ENCODE measurements at places on chromosomes 5 and 9.

DNA sequence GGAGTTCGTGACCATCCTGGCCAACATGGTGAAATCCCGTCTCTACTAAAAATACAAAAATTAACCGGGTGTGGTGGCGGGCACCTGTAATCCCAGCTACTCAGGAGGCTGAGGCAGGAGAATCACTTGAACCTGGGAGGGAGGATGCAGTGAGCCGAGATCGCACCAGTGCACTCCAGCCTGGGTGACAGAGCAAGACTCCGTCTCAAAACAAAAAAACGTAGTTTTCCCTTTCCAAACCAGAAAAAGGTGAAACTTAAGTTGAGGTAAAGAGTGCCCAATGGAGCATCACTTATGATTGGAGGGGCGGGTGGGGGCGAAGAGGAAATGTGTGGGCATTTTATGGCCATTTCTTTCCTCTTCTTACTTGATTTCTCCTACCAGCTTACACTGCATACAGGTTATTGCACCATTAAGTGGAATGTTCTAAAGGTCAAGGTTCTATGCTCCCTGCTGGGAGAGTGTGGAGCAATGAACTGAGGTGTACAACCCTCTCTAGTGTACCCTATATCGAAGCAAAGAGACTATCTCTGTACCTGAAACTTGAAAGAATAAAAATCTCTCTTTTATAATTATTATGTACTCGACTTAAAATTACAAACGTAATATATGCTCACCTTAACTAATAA lies 136.2 kb downstream of the DEPDC1B start:
- no peak for DNase-seq

DNA sequence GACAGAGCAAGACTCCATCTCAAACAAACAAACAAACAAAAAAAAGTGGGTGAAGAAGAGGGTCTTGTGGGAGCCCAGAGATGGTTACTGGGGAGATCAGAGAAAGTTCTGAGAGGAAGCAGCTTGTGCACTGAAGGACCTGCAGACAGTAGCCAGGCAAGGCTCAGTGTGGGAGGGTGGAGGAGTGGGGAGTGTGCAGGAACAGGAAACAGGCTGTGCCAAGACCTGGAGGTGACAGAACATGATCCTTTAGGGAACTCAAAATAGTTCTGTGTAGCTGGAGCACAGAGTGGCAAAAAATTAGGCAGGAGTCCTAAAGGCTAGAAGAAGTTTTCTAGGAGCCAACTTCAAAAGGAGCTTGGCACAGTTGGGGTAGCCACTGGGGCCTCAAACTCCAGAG lies 19.2 kb upstream of the NANS start:
- no peak for DNase-seq

GRCh38 chr9:75086541-75087288 lies 1.2 kb downstream of the NMRK1 start:
- DNase-seq: peak; percentile 14

DNA sequence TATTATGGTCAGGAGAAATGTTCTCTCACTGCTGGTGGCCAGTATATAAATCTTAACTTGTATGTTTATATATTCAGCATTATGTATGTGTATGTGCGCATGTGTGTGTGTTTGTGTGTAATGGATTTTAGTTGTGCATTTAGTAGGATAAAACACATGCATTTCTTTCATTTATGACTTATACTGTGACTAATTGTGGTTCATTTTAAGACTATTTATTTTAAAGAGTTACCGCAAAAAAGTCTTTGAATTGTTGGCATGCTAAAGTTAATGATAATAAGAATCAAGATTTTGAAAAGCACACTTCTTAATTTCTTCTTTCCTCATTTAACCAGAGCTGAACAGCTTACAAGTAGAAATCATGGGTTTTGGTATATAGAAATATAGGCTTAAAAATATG lies 60.9 kb downstream of the RAI14 start:
- no peak for DNase-seq

DNA sequence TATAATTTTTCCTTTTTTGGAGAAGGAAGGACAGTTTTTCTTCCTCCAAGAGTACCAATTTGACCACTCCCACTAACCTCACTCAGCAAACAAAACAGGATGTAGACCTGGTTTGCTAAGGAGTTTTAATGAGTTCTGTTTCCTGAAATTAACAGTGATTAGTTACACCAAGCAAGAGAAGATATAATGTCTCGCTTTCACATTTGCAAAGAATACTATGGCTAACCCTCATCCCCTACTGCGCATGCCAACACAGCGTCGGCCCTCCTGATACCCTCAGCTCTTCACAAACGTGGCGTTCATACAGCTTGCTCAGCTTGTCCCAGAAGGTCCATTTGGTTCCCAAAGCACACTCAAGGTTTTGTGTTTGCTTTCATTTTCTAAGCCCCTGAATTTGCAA lies 41.9 kb upstream of the IPPK start:
- DNase-seq: no peak

GRCh38 chr9:12095931-12096330 lies 597.3 kb upstream of the TYRP1 start:
- no peak for DNase-seq

GRCh38 chr9:36575411-36575882 lies 2.8 kb downstream of the MELK start:
- DNase-seq: no peak

GRCh38 chr9:7534211-7534935 lies 265.2 kb downstream of the DMAC1 start:
- no peak for DNase-seq

DNA sequence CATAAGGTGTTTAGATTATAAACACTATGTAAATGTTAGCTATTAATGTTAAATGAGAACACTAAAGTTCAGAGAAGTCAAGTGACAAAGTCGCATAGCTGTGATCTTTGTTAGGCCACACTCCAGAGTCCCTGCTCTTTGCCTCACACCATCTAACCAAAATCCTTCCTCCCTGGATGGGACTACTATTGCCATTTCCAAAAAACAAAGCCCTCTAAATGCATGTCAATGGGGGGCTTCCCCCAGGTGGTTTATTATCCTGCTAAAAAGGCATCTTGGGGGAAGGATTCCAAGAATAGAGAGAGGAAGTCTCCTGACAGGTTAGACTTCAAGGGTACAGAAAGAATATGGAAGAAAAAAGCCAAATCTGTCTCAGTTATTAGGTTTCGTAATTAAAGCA lies 10.4 kb downstream of the NR6A1 start:
- no peak for DNase-seq

- no peak for DNase-seq
Measured at GRCh38 chr5:151270599-151270998, 17.6 kb downstream of the GM2A start.

- no peak for DNase-seq
Measured at GRCh38 chr5:105506692-105507277, 1944.2 kb upstream of the NUDT12 start.

DNA sequence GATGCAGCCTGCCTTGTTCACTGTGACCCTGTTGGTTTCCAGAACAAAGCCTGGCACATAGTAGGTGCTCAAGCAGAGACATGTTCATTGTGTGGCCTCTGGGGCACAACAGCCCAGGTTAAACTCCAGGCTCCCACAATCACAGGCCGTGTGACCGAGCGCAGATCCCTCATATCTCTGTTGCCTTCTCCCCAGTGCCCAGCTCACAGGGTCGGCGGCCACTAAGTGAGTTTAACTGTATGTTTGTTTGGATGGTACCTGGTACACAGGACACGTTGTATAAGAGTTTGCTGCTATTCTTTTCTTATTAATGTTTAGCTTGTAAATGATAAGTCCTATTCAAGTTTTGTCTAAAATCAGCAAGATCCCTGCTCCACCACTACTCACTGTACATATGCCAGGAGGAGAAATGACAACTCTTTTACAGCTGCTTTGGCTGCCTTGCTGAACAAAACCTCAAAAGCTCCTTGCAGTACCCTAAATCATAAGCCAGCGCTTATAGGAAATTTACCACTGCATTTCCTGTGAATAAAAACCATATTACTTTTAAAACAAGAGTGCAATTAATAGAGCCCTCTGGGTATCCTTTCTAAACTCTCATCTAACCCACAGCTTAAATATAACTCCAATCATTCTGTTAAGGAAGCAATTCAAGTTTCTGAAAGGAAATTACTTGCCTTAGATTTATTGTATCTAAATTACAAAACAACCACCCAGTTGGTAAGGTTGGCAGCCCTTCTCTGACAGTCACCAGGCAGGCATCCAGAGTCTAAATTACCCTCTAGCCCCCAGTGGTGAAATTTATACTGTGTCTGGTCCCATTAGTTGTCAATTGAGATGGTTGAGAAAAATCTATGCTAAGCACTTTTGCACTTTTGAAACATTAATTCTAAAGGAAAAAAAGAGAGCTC lies 379.4 kb downstream of the SEMA5A start:
- DNase-seq: no peak

DNA sequence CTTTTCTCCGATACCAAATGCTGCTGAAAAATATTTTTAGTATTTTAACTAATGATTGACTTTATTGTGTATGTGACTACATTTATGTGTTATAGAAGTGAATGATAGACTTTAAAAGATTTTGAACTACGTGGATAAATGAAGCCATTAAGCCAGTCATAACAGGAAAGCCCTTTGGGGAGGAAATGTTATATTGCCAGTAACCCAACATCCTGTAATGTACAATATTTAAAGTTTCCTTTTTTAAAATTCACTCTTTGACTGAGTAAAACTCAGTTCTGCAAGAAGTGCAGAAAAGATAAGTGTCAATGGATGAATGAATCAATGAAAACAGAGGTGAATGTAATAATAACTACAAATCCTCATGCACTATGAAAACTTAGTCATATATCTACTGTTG lies 102.6 kb upstream of the TLE4 start:
- DNase-seq: no peak

DNA sequence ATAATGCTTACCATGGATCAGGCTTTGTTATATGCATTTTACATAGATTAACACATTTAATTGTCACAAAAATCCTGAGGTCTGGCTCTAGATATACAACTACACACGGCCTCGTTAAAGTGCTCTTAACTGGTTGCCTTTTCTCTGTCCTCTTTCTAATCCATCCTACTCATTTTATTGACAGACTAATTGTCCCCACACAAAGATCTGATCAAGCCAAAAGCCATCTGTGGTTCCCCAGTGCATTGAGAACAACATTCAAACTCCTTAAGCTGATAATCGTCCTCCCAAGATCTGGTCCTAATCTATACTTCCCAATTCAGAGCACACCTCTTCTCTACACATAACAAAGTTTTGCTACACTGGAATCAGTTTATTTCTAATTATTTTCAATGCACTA lies 23.9 kb upstream of the PPP2R2B start:
- no peak for DNase-seq

DNA sequence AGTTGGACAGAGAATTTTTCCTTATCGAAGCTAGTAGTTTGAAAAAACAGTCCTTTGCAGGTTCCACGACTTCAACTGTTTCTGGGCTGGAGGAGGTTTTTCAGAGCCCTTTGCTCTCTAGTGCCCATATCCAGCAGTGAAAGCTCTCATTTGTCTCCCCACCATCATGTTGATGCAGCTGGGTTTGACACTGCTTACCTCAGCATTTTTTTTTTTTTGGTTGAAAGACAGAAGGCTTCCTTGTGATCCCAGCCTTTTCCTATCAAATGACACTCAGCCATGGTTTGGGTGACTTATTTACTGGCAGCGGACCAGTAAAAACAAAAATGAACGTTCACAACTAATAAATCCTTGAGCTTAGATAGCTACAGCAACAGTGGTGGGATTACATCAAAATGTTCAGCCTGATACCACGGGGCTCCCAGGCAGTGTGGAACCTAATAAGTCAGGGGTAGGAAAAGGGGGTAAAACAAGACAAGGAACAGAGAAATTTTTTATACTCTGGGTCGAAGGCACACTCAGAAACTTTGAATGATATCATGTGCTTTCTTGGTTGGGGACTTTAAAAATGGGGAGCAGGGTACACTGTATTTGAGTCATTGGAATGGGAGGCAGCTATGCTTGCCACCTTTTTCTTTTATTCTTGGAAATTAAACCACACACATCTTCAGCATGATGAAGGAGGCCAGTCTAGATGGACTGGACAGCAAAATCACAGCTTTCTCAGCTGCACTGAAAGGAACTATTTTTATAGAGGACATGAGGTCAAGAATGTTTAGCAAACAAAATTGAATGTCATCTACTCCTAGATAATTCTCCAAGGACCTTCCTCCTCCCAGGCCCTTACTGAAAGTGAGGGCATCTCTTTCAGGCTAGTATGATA lies 308.9 kb upstream of the MPDZ start:
- no peak for DNase-seq

GRCh38 chr5:131276072-131276471 lies 12.2 kb downstream of the CDC42SE2 start:
- peak; percentile 38 for DNase-seq

DNA sequence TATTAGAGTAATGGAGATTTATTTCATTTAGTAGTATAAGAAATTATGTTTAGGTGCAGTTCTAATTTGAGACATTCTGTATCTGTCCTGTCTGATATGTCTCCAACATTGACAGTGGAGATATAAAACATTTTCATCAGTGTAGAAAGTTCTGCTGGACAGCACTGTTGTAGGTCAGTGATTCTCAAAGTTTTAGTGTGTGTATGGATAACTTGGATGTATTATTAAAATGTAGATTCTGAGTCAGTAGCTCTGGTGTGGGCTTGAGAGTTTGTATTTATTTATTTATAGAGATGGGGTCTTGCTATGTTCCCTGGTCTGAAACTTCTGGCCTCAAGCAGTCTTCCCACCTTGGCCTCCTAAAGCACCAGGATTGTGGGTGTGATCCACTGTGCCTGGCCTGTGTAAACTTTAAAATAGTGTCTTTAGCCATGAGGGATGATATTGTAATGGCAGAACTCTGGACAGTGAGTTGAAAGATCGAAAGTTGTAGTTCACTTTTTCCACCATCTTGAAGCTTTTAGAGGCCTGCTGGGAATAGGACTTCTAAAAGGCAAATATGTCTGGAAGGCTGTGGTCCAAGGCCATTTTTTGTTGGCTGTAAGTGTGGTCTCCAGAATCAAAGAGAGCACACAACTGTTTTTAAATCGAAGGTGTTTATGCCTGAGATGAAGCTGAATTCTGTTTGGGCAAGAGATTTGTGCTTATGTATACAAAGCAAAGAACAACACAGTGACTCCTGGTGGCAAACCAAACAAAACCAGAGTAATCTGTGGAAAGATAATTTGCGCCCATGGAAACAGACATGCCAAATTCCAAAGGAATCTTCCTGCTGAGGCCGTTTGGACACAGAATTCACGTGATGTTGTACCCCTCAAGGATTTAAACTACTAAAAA lies 12.4 kb downstream of the UBAP1 start:
- no peak for DNase-seq

DNA sequence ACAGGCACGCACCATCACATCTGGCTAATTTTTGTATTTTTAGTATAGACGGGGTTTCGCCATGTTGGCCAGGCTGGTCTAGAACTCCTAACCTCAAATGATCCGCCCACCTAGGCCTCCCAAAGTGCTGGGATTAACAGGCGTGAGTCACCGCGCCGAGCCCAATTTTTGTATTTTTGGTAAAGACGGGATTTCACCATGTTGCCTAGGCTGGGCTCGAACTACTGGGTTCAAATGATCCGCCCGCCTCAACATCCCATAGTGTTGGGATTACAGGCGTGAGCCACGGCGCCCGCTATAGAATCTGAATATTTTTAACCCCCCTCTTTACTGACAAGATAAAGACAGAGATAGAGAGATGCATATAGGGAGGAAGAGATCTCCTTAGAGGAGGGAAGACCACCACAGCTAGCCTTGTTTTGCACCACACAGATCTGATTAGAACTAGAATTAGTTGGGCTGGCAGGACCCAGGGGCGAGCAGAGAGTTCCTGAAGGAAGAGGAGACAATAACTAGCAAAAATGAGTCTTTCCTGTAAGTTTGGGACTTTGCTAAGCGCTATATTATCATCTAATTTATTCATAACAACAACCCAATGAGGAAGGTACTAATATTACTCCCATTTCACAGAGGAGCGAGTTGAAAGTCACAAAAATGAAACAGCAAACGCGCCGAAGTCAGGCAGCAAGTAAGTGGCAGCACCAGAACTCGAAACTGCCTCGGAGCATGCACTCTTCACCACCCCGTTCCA lies 1.5 kb upstream of the ANKHD1 start:
- no peak for DNase-seq

- no peak for DNase-seq
Measured at GRCh38 chr5:142719836-142720370, 34.0 kb upstream of the FGF1 start.

Measured in activated naive CD8-positive, alpha-beta T cell treated with anti-CD3 and anti-CD28 coated beads, Interleukin-2, amount 50 U/mL, for 24 hours (primary cell).